Bronchial smooth muscle cell (primary cell): ENCODE measurements at places on chromosomes 3 and 15. TPM values are rescaled to one million over a fixed set of nuclear protein-coding genes. Genes with fewer than 3 reads are reported as not detected.

Gene UROC1
- total RNA-seq, result not detected in 2 replicates

Gene SLITRK3
- not detected in 2 replicates for total RNA-seq

Gene LRRN1
- total RNA-seq, result 0.16 TPM in 1 of 2 replicates, not detected in the other

Gene GOLGA6L7
- not detected in 2 replicates for total RNA-seq

Gene HRG
- not detected in 2 replicates for total RNA-seq

Gene RPLP1
- total RNA-seq, result 56.0 and 58.1 TPM in 2 replicates

Gene DZIP1L
- total RNA-seq, result 17.5 and 22.2 TPM in 2 replicates

Gene FBN1
- 1,286 and 1,431 TPM in 2 replicates for total RNA-seq

Gene GXYLT2
- total RNA-seq, result 24.1 and 34.0 TPM in 2 replicates

Gene APBA2
- 0.16 and 0.77 TPM in 2 replicates for total RNA-seq

Gene GUCA1C
- total RNA-seq, result not detected in 2 replicates

Gene ST3GAL6
- total RNA-seq, result 1.3 TPM in 2 replicates

Gene LINGO1
- total RNA-seq, result not detected in 2 replicates

Gene FANCD2OS
- not detected in 2 replicates for total RNA-seq

Gene TEX55
- not detected in 2 replicates for total RNA-seq

Gene SPTBN5
- 0.16 and 0.17 TPM in 2 replicates for total RNA-seq

Gene CAMKV
- total RNA-seq, result not detected in 2 replicates

Gene EPHA3
- 0.09 and 0.16 TPM in 2 replicates for total RNA-seq

Gene PGBD4
- total RNA-seq, result 1.8 and 1.9 TPM in 2 replicates

Gene AGBL1
- not detected in 2 replicates for total RNA-seq

Gene P3H2
- total RNA-seq, result 2.6 and 4.3 TPM in 2 replicates

Gene ZNF619
- 5.0 and 5.8 TPM in 2 replicates for total RNA-seq

Gene WDR72
- total RNA-seq, result not detected in 2 replicates

Gene OCA2
- not detected in 2 replicates for total RNA-seq

Gene AADAC
- total RNA-seq, result 0.09 and 0.63 TPM in 2 replicates

Gene TM4SF1
- 59.8 and 183 TPM in 2 replicates for total RNA-seq

Gene SKOR1
- 0.16 and 0.17 TPM in 2 replicates for total RNA-seq

Gene DET1
- 3.6 and 3.9 TPM in 2 replicates for total RNA-seq

Gene PLS1
- 0.17 and 0.47 TPM in 2 replicates for total RNA-seq

Gene CKMT1A
- total RNA-seq, result 0.16 and 0.26 TPM in 2 replicates

Gene MYRIP
- total RNA-seq, result 0.09 and 0.16 TPM in 2 replicates

Gene ZFYVE19
- total RNA-seq, result 23.5 and 29.2 TPM in 2 replicates

Gene RTP3
- total RNA-seq, result not detected in 2 replicates

Gene SLC2A2
- total RNA-seq, result not detected in 2 replicates

Gene CCR2
- not detected in 2 replicates for total RNA-seq

Gene ZNF501
- 7.7 and 9.0 TPM in 2 replicates for total RNA-seq

Gene ZMAT3
- total RNA-seq, result 29.8 and 36.7 TPM in 2 replicates

Gene CCR8
- not detected in 2 replicates for total RNA-seq
